ENCODE measurements at places on chromosomes 12 and 14.

DNA sequence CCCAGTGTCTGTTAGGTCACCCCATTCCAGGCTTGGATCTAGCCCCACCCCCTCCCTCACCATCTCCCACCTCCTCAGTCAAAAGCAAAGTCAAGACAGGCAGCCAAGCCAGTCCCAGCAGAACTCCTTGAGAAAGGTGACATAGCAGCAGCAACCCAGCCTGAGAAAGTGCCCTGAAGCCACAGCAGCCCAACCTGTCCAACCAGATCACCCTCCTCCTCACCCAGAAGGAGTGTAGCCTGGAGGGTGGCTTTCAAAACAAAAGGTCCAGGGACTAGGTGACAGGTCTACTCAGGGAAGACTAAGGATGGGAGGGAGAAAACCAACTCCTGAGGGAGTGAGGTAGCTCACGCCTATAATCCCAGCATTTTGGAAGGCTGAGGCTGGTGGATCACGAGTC, 5.2 kb downstream of the RAB15 start:
- ATAC-seq, result no peak

DNA sequence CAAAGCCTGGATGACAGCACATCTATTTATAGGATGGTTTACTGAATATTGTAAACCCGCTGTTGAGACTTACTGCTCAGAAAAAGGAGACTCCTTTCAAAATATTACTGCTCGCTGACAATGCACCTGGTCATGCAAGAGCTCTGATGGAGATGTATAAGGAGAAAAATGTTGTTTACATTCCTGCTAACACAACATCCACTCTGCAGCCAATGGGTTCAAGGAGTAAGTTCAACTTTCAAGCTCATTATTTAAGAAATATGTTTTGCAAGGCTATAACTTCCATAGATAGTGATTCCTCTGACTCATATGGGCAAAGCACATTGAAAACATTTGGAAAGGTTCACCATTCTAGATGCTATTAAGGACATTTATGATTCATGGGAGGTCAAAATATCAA, 201.7 kb downstream of the SNAPC1 start:
- no peak for ATAC-seq

- ATAC-seq, result no peak
Observed at GRCh38 chr14:99043756-99044155, 228.2 kb downstream of the BCL11B start.

GRCh38 chr14:103501921-103502669, 20.5 kb downstream of the CKB start:
- ATAC-seq, result no peak

GRCh38 chr14:76500011-76500410, 124.1 kb downstream of the ESRRB start:
- peak; percentile 49 for ATAC-seq

- ATAC-seq, result no peak
Observed at GRCh38 chr14:92924247-92924646, 1.3 kb downstream of the CHGA start.

DNA sequence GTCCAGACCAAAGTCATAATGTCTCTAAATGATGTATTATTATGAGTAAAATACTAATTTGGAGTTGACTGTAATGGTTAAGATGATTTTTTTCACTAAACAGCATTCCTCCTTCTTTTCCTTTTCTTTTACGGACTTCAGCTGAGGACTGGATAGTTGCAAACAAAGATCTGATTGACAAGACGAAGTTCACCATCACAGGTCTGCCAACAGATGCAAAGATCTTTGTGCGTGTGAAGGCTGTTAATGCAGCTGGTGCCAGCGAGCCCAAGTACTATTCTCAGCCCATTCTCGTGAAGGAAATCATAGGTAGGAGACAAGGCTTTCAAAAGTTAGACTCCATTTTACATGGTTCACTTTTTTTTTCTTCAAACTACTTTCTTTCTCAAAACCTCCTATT, 29.8 kb upstream of the CHPT1 start:
- ATAC-seq, result no peak
